ENCODE measurements at places on chromosomes 5 and 9. TPM values are rescaled to one million over a fixed set of nuclear protein-coding genes. Genes with fewer than 3 reads are reported as not detected.

GRCh38 chr5:109659901-109660300, 29.8 kb upstream of the MAN2A1 start:
- DNase-seq: no peak

The PCDHA9 gene
- 0.05 TPM for polyA plus RNA-seq

GRCh38 chr5:128199104-128199503, 115.5 kb downstream of the SLC12A2 start:
- DNase-seq: no peak

- no peak for DNase-seq
Measured at GRCh38 chr5:81850501-81851357, 99.8 kb upstream of the SSBP2 start.

The TGFBI gene
- 217 TPM for polyA plus RNA-seq

The NIPAL4 gene
- 0.63 TPM for polyA plus RNA-seq
